ENCODE measurements at places on chromosomes 1 and 21. TPM values are rescaled to one million over a fixed set of nuclear protein-coding genes. Genes with fewer than 3 reads are reported as not detected.

Gene S100A7A
- total RNA-seq: not detected

Gene TMEM200B
- 15.4 TPM for total RNA-seq

Gene VAV3
- total RNA-seq: not detected

Gene IL22RA1
- not detected for total RNA-seq

Gene SDCCAG8
- total RNA-seq: 19.8 TPM

Gene KCNK1
- 0.24 TPM for total RNA-seq

Gene REG4
- not detected for total RNA-seq

- DNase-seq: no peak
Observed at GRCh38 chr1:61520401-61520800, 204.5 kb downstream of the TM2D1 start.

GRCh38 chr1:86507935-86508582 lies 38.8 kb upstream of the CLCA4 start:
- no peak for DNase-seq

DNA sequence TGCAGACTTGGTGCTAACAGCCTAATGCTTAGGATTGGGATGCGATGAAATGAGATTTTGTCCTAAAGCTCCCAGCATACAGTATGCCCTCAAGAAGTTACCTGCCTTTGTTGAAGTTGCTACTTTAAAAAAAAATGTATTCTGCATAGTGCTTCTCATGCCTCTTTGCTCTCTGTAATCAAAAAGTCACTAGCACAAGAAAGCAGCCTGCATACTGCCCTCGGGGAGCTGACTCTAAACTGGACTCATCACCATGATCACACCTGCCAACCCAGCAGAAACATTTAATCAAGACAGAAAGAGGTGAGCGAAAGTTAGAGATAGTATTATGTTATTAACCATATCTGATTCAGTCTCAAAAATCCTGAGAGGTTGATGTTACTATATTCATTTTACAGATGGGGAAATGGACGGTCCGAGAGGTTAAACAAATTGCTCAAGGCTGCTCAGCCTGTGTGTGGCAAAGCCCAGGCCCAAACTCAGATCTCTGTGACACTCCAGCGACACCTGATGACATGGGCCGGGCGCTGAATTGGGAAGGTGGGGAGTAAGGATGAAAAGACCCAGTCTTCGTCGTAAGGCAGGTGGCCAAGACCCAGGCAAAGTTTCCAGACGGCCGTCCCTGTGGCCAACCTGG lies 1.1 kb downstream of the BATF3 start:
- no peak for DNase-seq

GRCh38 chr21:46059195-46059594 lies 38.7 kb upstream of the COL6A2 start:
- DNase-seq: peak; percentile 62

- no peak for DNase-seq
Observed at GRCh38 chr1:201732351-201732750, 96.6 kb upstream of the IPO9 start.

GRCh38 chr1:231348442-231348841 lies 10.3 kb downstream of the SPRTN start:
- no peak for DNase-seq

- no peak for DNase-seq
Observed at GRCh38 chr1:65092691-65093090, 55.3 kb upstream of the AK4 start.

DNA sequence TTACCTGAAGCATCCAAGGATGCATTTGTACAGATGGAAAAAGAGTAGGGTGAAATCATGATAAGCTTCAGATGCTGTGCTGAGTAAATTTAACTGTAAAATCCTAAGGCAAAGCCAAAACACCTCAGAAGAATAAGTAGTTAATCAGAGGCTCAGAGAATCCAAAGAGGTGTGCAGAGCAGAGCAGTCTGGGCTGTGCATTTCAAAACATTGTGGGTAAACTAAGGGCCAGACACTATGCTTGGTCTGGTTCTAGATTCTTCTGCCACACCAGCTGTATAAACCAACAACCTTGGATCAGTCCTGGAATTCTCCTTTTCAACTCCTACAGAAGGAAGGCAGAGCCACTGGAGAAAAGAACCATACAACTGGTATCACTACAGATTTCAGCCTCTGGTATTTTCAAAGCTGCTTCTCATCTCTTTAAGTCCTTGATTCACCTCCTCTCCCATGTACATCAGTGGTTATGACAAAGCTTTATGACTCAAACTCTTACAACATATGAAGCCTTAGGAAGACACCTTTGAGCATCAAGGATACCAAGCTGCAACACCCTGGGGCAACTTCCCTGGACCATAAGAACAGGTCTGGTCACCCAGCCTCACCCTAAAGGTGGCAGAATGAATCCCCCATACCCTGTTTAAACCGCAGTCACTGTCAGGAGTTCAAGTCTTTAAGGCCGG lies 11.6 kb upstream of the HIPK1 start:
- DNase-seq: no peak

- DNase-seq: no peak
Observed at GRCh38 chr1:230749150-230749549, 2.0 kb downstream of the CAPN9 start.

- no peak for DNase-seq
Observed at GRCh38 chr1:30688920-30689794, 34.2 kb downstream of the MATN1 start.

DNA sequence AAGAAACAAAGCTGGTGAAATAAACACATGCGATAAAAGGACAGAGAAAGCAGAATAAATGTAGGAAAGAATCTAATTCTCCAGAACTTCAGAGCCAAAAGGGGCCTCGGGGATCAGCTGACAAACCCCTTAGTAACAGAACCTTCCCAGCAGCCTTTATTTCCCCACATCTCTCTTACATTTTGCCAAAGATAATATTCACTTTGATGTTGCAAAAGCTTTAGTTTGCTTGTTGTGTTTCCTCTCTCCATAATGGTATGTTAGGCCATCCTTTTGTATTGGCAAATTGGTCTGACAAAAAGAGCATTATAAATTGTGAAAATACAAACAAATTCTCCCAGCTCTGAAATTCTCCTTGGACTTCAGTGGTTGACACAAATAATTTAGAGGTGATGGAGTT lies 54.9 kb downstream of the OPTC start:
- DNase-seq: no peak

- no peak for DNase-seq
Observed at GRCh38 chr1:246302711-246303317, 204.3 kb downstream of the SMYD3 start.

- DNase-seq: no peak
Observed at GRCh38 chr1:114126261-114127095, 27.2 kb downstream of the SYT6 start.

All from chondrocyte (in vitro differentiated cells).